ENCODE measurements at places on chromosomes 2 and 18. TPM values are rescaled to one million over a fixed set of nuclear protein-coding genes. Genes with fewer than 3 reads are reported as not detected.

GLB1L gene
- 5.0 TPM for total RNA-seq

PDIA6 gene
- 469 TPM for total RNA-seq

MAPK4 gene
- total RNA-seq, result not detected

PAIP2B gene
- 1.2 TPM for total RNA-seq

FER1L5 gene
- total RNA-seq, result 0.07 TPM

IL1F10 gene
- total RNA-seq, result not detected

KIF5C gene
- under 0.01 TPM for total RNA-seq

OBSL1 gene
- total RNA-seq, result 17.1 TPM

ITGB6 gene
- 0.13 TPM for total RNA-seq

MC2R gene
- not detected for total RNA-seq

ALK gene
- total RNA-seq, result not detected

BIN1 gene
- total RNA-seq, result 40.9 TPM

CROCC2 gene
- total RNA-seq, result not detected

ACMSD gene
- total RNA-seq, result not detected

SPEG gene
- total RNA-seq, result 0.80 TPM

AGXT gene
- total RNA-seq, result not detected

MYL12B gene
- total RNA-seq, result 540 TPM

SYT4 gene
- not detected for total RNA-seq

Data from thoracic aorta endothelial cell (primary cell).